ENCODE measurements at places on chromosomes 1 and 21.
A peak's percentile ranks its signal among the peaks of the same experiment; 100 is the strongest.

- DNase-seq, result no peak
These were observed 17.1 kb downstream of the TNFRSF8 start for GRCh38 chr1:12080156-12080555.

GRCh38 chr1:39105061-39105840 lies 79.1 kb downstream of the NDUFS5 start:
- DNase-seq, result peak; percentile 88

GRCh38 chr1:152109998-152110294 lies 5.3 kb downstream of the TCHH start:
- DNase-seq, result no peak

- no peak for DNase-seq
These were observed 5.9 kb downstream of the CEP85 start for GRCh38 chr1:26239936-26240335.

DNA sequence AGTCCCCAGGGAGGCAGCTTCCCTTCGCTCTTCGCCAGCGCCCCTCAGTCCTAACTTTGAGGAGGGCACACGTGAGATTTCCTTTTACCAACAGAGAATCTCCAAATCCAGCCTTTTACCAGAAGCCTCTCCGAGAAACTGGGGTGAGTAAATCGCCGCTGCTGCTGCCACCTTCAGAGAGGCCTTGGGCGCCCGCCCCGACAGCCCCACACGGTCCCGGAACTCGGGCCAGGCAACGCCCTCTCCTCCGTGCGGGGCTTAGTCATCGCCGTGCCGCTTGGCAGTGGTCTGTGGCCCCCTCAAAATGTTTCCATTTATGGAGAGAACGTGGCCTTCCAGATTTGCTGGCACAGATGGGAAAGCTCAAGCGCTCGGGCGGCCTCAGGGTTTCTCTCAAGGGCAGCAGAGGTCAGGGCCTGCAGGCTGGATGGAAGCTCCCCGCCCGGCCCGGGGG lies 41.4 kb upstream of the COL6A2 start:
- DNase-seq, result peak; percentile 93

DNA sequence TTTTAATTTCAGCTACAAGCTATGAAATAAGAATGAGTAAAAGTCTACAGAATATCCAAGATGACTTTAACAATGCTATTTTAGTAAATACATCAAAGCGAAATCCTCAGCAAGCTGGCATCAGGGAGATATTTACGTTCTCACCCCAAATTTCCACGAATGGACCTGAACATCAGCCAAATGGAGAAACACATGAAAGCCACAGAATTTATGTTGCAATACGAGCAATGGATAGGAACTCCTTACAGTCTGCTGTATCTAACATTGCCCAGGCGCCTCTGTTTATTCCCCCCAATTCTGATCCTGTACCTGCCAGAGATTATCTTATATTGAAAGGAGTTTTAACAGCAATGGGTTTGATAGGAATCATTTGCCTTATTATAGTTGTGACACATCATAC lies 13.7 kb upstream of the CLCA1 start:
- no peak for DNase-seq

DNA sequence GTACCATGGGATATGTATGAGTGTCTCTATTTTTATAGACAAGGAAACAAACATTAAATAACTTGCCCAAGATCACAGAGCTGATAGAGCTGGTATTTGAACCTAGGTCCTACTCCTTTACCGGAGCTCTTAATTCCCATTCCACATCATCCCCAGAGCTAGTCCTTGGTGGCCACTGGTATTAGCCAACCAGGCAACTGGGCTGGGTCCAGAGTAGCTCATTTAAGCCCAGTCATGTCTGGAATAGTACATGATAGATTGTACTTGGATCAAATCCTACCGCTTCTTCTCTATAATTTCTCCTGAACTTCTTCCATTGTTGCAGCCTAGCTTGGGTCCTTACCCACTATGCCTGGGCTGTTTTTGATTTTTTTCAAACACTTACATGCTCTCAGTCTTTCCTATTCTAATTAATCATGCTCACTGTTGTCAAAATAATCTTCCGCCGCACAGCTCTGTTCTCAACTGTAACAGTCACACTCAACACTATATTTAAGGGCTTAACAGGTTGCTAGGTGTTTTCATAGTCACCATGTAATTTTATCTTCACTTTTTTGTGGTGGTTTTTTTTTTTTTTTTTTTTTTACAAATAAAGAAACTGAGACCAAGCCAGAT lies 80.2 kb downstream of the COLGALT2 start:
- DNase-seq, result no peak

DNA sequence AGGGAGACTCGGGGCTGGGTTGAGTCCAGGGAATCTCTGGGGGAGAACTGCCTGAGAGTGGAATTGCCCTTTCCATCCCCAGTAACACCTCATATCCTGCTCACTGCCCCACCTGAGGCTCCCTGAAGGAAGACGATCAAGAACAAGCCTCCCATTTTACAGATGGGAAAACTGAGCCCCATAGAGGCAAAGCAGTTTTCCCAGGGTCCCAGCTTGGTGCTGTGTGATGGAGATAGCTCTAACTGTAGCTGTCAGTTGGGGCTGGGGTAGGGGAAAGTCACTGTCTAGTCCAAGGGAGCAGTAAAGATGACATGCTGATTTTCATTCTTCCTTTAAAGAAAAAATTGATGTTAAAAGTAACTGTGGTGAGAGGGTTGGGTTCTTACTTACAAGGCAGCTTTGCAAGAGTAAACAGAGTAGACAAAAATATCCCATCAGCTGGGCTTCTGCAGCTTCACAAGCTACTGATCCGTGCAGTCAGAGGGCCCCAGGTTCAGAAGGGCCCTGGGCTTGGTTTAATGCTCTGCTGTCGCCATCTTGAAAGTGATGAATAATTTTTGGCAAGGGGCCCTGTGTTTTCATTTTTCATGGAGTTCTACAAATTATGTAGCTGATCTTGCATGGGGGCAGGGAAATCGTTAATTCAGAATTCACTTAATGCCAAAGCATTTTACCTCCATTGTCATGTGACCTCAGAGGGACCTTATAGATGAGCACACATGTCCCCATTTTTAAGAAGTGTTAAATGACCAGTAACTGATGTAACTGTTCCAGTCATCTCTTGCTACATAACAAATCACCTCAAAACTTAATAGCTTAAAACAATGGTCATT lies 17.6 kb upstream of the TNFRSF1B start:
- no peak for DNase-seq

- no peak for DNase-seq
These were observed 477.4 kb downstream of the CAMTA1 start for GRCh38 chr1:7262611-7263010.

DNA sequence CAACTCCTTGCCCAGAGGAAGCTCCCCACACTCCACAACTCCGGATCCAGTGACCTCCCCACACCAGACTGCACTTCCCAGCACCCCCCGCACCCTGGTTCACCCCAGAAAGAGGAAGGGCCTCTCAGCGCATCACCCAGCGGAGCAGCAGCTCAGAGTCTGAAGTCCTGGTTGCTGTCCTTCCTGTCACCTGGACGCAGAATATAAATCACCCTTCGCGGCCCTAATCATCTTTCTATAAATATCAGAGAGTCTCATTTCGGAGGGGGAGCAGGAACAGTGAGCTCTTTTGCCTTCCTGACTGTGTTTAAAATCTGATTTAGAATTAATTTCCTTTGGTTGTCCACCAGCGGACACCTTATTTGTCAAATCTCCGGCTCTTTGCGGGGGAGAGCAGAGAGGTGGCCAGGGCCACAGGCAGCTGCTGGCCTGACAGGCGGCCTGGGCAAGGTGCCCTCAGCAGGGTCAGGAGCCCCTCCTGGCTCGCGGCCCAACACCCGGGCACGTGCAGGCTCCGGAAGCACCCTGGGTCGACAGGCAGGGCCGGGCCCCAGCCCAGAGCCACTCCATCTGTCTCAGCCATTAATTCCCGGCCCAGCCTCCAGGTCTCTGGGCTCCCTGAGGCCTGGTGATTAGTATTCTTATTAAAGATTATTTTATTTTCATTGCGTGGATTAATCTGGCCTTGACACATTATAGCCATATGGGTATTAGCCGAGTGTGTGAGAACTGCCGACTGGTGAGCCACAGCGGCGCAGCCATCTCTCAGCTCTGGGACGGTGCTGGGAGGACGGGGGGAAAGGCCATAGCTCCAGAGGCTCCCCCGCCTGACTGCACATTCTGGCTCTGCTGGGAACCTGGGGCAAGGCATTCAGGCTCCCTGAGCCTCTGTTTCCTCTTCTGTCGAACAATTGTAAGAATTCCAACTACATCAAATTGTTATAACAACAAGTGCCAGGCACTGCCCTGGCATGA lies 19.7 kb downstream of the EPHA8 start:
- DNase-seq, result peak; percentile 73
